ENCODE measurements at places on chromosomes 4 and X. TPM values are rescaled to one million over a fixed set of nuclear protein-coding genes. Genes with fewer than 3 reads are reported as not detected.

DNA sequence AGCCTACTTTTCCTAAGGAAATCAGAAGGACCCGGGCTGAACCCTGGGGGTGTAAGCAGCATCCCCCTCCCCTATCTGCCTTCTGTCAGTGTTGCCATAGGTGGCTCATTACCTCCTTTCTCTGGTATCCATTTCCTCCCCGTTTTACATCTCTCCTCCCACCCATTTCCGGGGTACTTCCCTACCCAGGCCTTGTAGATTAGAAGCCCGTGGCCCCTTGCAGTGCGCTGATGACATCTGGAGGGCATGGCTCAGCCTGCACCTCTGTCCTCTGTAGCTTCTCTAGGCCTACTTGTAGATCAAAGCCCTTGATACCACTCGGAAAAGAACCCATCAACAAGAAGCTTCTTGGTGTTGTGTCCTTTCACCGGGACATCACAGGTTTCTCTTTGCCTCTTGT, 71.8 kb downstream of the NBDY start:
- H3K27ac ChIP-seq = no peak overlapping the region
- DNase-seq = no peak
- H3K36me3 ChIP-seq = no peaks in the 10 kb centered on the region
- no peak overlapping the region for H3K4me3 ChIP-seq
- H3K27me3 ChIP-seq = no peaks in the 10 kb centered on the region
- no peaks in the 10 kb centered on the region for H3K4me1 ChIP-seq

GRCh38 chrX:45815441-45815840, 614.8 kb upstream of the DIPK2B start:
- no peaks in the 10 kb centered on the region for H3K36me3 ChIP-seq
- no peaks in the 10 kb centered on the region for H3K27me3 ChIP-seq
- DNase-seq = no peak

GRCh38 chrX:47501226-47502074, 18.4 kb upstream of the ZNF41 start:
- H3K4me3 ChIP-seq = no peak overlapping the region
- H3K27me3 ChIP-seq = no peaks in the 10 kb centered on the region
- no peak overlapping the region for H3K27ac ChIP-seq
- no peaks in the 10 kb centered on the region for H3K36me3 ChIP-seq
- no peaks in the 10 kb centered on the region for H3K4me1 ChIP-seq
- no peak for DNase-seq

DNA sequence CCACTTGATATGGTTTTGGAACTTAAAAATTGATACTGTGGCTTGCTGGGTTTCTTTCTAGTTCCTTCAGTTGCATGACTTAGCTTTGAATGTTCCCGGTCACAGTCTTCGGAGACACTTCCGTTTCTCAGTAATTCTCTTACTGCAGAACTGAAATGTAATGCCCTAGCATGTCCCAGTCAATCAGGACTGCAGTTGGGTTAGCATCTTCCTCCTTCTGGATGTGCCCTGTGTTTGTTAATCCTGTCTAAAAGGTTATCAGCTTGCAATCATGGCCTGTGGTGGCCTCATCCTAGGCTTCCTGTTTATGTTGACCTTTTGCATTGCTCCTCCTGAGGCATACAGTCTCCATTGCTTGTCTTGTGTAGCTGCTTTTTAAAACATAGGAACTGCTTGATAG, 275.9 kb downstream of the ARHGAP10 start:
- H3K27me3 ChIP-seq = no peaks in the 10 kb centered on the region
- H3K36me3 ChIP-seq = peaks cover 3% of the 10 kb centered on the region
- H3K4me3 ChIP-seq = peak overlapping the region; percentile 22
- no peak for DNase-seq
- no peak overlapping the region for H3K27ac ChIP-seq

- DNase-seq = no peak
- H3K27ac ChIP-seq = no peak overlapping the region
- H3K27me3 ChIP-seq = no peaks in the 10 kb centered on the region
- no peak overlapping the region for H3K4me3 ChIP-seq
- H3K36me3 ChIP-seq = no peaks in the 10 kb centered on the region
Measured at GRCh38 chr4:178745203-178745602, 1303.0 kb upstream of the AGA start.

The MOSPD2 gene
- total RNA-seq = 19.4 TPM

The UGT2B11 gene
- not detected for total RNA-seq
